ENCODE measurements at places on chromosomes 3 and 15. TPM values are rescaled to one million over a fixed set of nuclear protein-coding genes. Genes with fewer than 3 reads are reported as not detected.

Gene IQCH
- polyA plus RNA-seq = 0.60 TPM

Gene FANCD2OS
- polyA plus RNA-seq = not detected

Gene SLC6A20
- polyA plus RNA-seq = 0.17 TPM

Gene CADPS
- 7.1 TPM for polyA plus RNA-seq

Gene PPP1R14D
- polyA plus RNA-seq = not detected

Gene UQCC5
- 45.0 TPM for polyA plus RNA-seq

Gene IMPG2
- polyA plus RNA-seq = 0.03 TPM

Gene ROBO2
- 1.5 TPM for polyA plus RNA-seq

Gene TBL1XR1
- polyA plus RNA-seq = 20.9 TPM

Gene OR5K2
- not detected for polyA plus RNA-seq

Gene CNBP
- 230 TPM for polyA plus RNA-seq

Gene C2CD4A
- polyA plus RNA-seq = not detected

Gene CDHR4
- polyA plus RNA-seq = 0.96 TPM

Gene ZIC1
- 0.80 TPM for polyA plus RNA-seq

Gene GTF2A2
- 26.7 TPM for polyA plus RNA-seq

Gene MAP1A
- polyA plus RNA-seq = 0.57 TPM

Gene RETNLB
- not detected for polyA plus RNA-seq

Gene ERICH6
- polyA plus RNA-seq = not detected

Gene CFAP100
- 0.17 TPM for polyA plus RNA-seq

Gene ANKRD63
- 0.18 TPM for polyA plus RNA-seq

Gene ITIH4
- polyA plus RNA-seq = 3.2 TPM

Gene ZNF280D
- 7.4 TPM for polyA plus RNA-seq

Gene DNAJB8
- not detected for polyA plus RNA-seq

Gene LDHAL6B
- not detected for polyA plus RNA-seq

Gene GOLGA8J
- not detected for polyA plus RNA-seq

Gene CCNDBP1
- polyA plus RNA-seq = 41.7 TPM

Gene IL17RD
- 10.9 TPM for polyA plus RNA-seq

Gene CKMT1A
- polyA plus RNA-seq = 38.9 TPM

Gene RTP1
- polyA plus RNA-seq = 2.1 TPM

Gene ZWILCH
- polyA plus RNA-seq = 18.1 TPM

Gene VIPR1
- polyA plus RNA-seq = 7.8 TPM

Gene SEMA3G
- polyA plus RNA-seq = 0.95 TPM

Gene STRIT1
- polyA plus RNA-seq = 0.15 TPM

Gene GPR149
- not detected for polyA plus RNA-seq

Gene GOLGA8M
- not detected for polyA plus RNA-seq

Gene CCDC12
- polyA plus RNA-seq = 29.5 TPM

Gene WDR93
- 0.03 TPM for polyA plus RNA-seq

Gene PDZRN3
- polyA plus RNA-seq = 4.2 TPM

Gene FGD5
- 6.0 TPM for polyA plus RNA-seq

Gene CLDN18
- not detected for polyA plus RNA-seq

Gene PDIA5
- polyA plus RNA-seq = 18.9 TPM

Gene GALK2
- 8.7 TPM for polyA plus RNA-seq

Gene CRYGS
- 1.5 TPM for polyA plus RNA-seq

Gene A4GNT
- not detected for polyA plus RNA-seq

Gene PAK6
- 6.9 TPM for polyA plus RNA-seq

Gene SPTBN5
- 0.32 TPM for polyA plus RNA-seq

All from H1 (cell line).